ENCODE measurements at places on chromosomes 2 and 18. TPM values are rescaled to one million over a fixed set of nuclear protein-coding genes. Genes with fewer than 3 reads are reported as not detected.
A peak's percentile ranks its signal among the peaks of the same experiment; 100 is the strongest.

DNA sequence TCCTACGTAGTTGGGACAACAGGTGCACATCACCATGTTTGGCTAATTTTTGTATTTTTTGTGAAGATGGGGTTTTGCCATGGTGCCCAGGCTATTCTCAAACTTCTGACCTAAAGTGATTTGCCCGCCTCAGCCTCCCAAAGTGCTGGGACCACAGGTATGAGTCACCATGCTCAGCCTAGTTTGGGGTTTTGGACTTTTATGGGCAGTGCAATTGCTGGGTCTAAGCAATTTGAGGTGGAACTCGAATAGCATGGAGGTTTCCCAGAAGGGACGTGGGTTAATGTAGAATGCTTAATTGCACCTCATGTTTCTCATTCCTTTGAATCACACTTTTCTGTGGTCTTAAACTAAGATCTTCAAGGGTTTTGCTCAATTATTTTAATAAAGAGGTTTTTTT is 102.3 kb upstream of the EPHA4 start:
- DNase-seq, result no peak

GRCh38 chr2:101518578-101519492 is 43.9 kb upstream of the RFX8 start:
- peak; percentile 61 for DNase-seq

GRCh38 chr18:3688690-3689089 is 238.7 kb downstream of the TGIF1 start:
- no peak for DNase-seq

- DNase-seq, result no peak
Observed at GRCh38 chr18:58172031-58172430, 128.0 kb downstream of the NEDD4L start.

DNA sequence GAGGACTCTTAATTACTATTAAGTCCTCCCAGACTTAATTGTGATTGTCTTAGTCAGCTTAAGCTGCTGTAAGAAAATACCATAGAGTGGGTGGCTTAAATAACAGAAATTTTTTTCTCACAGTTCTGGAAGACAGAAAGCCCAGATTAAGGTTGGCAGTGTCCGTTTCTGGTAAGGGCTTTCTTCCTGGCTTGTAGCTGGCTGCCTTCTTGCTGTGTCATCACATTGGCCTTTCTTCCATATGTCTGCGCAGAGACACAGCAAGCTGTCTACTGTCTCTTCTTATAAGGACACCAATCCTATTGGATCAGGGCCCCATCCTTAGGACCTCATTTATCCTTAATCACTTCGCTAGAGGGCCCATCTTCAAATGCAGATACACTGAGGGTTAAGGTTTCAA is 38.5 kb downstream of the ASXL3 start:
- no peak for DNase-seq

DNA sequence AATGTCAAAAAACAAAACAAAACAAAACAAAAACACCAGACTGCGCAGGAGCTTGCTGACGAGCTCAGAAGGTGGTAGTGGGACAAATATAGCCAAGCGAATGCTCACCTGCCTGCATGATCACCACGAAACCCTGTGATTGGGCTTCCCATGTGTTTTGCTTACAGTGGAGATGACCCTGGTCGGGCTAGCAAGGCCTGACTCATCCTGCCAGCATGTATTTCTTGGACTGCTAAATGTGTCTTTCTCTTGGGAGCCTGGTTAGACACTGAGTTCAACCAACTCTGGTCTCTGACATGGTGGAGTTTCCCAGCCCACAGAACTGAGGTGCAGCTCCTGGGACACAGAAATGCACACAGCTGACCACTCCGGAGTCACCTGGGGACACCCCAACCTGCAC is 30.7 kb upstream of the DUSP2 start:
- DNase-seq, result no peak

DNA sequence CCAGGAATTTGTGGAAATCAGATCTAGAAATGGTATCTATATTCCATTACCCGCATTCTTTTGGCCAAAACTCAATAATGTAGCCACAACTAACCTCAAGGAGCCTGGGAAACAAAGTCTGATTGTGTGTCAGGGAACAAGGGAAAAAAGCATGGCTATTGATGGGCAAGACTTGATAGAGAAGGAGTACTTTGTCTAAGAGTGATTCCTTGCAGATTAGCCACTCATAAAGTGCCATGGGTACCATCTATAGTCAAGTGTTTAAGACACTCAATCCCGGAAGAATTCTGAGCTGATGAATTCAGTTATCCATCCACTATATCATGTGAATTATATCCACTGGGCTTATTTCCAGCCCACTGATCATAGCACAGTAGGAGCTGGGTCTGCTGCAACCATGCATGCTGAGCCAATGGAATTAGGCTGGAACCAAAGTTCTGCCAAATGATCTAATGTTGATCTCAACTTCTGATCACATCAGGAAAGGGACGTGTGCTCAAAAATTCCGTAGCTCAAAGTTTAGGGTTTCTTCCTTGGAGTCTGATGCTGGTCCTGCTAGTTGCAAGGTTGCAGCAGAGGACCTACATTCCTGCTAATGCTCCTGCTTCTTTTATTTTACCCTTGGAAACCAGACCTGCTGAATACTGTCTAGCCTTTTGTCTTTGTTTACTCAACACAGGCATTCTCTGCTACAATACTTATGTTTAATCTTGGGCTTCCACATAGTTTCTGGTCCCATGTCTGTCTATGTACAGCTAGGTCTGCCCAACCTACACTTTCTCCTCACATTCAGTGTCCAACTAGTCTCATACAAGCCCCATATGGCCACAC is 629.7 kb downstream of the IRS1 start:
- no peak for DNase-seq

- no peak for DNase-seq
Observed at GRCh38 chr2:218897394-218898108, 16.9 kb downstream of the WNT10A start.

- DNase-seq, result no peak
Observed at GRCh38 chr2:120398996-120399888, 53.3 kb downstream of the INHBB start.

GRCh38 chr18:45361125-45361851 is 254.0 kb upstream of the SLC14A2 start:
- no peak for DNase-seq

DNA sequence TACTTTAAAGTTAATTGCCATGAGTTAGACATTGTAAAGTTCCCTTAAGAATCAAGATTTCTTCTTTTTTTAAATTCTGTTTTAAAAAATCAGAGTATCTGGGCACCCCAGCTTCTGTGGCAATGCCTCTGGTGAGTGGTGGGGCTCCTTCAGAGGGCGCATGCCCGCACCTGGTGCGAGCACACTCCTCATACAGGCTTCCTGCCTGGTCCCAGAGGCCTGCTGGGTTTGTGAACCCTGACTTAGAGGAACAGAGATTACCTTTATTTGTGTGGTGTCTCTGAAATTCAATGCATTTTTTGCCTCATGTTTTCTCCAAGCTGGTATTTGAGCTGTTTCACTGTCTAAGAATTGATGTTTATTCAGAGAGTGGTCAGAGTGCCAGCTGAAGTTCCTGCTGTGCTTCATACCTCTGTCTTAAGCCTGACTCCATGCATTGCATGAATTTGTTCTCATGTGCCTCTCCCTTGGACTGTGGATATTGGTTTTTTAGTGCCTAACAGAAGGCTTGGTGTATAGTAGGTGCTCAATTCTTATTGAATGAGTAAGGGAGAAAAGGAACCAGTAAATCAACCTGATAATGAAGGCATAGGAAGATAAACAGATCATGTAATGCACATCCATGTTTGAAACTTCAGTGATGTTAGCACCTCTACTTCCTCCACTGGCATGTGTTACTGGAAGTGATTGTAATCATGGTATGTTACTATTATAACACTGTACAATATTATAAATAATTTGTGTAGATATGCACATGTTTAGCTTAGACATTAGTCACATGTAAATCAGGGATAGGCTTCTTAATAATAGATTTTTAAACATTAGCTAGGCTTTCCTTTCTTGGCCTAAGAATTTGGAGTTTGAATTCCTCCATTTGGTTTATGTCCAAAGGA is 29.0 kb downstream of the PHLPP1 start:
- DNase-seq, result no peak

DNA sequence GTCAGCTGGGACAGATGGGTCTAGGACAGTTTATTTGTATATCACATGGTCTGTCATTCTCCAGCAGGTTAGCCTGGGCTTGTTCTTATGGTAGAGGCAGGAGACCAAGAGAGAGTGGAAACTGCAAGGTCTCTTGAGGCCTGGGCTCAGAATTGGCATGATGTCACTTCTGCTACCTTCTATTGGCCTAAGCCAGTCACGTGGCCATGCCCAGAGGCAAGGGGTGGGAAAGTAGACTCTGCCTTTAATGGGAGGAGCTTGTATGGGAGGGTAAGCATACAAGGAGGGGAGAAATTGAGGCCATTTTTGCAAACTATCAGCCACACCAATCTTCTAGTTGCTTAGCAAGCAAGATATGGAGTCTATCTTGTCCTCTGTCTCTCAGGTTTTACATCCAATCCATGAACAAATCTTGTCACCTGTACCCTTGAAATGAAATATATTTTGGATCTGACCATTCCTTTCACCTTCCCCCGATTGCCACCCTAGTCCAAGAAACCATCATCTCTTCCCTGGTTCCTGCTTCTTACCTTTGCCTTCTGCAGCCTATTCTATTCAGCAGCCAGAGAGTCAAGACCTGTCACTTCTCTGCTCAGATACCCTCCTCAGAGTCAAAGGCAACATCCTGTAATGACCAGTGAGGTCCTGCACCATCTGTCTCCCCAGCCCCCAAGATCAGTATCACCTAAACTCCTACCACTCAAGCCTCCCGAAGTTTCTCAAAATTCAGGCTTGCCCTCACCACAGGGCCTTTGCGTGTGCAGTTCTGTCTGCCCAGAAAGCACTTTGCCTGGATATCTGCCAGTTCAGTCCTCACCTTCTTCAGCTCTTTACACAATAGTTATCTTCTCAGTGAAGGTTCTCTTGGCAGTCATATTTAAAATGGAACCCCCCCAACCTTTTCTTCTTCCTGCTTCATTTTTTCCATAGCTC is 240.0 kb downstream of the LOXHD1 start:
- no peak for DNase-seq

- DNase-seq, result peak; percentile 56
Observed at GRCh38 chr18:10518595-10519255, 7.1 kb upstream of the NAPG start.

GRCh38 chr2:43405829-43406228 is 179.4 kb upstream of the ZFP36L2 start:
- no peak for DNase-seq

DNA sequence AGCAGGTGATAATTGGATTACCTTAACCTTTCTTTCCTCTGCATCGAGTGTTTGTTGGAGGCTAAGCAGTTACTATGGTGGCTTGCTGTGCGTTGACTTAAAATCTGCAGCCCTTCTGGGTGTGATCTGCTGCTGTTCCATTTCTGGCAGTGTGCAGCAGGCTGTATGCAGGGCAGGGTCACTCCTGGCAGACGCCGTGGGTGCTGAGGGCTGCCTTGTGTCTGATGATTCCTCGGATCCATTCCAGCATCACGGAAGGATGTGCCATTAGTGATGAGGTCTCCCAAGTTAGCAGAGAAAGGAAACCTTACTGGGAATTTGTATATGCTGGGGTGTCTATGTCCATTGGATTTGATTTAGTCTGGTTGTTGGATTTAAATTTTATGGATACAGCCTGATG is 310.8 kb downstream of the AGAP1 start:
- no peak for DNase-seq

Gene KCNIP3
- total RNA-seq, result 0.21 TPM

Gene PGAP1
- total RNA-seq, result 9.8 TPM

Gene UNC50
- 35.3 TPM for total RNA-seq

Gene CROCC2
- not detected for total RNA-seq

Gene ROCK1
- total RNA-seq, result 53.7 TPM

Gene SMAD4
- total RNA-seq, result 79.3 TPM

Gene KCNK3
- total RNA-seq, result not detected

Gene MAPRE3
- 6.1 TPM for total RNA-seq

Gene RAPH1
- total RNA-seq, result 59.5 TPM

All from endothelial cell of umbilical vein (primary cell).